Small intestine (tissue), 16 donors: ENCODE measurements at places on chromosomes 7 and 10. TPM values are rescaled to one million over a fixed set of nuclear protein-coding genes. Genes with fewer than 3 reads are reported as not detected.

The IQUB gene
- polyA plus RNA-seq = 0.19 TPM

The PRPS1L1 gene
- not detected for polyA plus RNA-seq

The CTTNBP2 gene
- 1.9 TPM for polyA plus RNA-seq

The SORBS1 gene
- polyA plus RNA-seq = 32.9 TPM

The ATOH7 gene
- polyA plus RNA-seq = 0.93 TPM

The ADCY1 gene
- polyA plus RNA-seq = 0.88 TPM

The CLRN3 gene
- polyA plus RNA-seq = 72.0 TPM

The SPDYE16 gene
- not detected for polyA plus RNA-seq

The NRG3 gene
- 0.72 TPM for polyA plus RNA-seq

The TACC2 gene
- polyA plus RNA-seq = 99.5 TPM

The PPP1R3A gene
- polyA plus RNA-seq = 0.01 TPM

The PLEKHS1 gene
- polyA plus RNA-seq = 40.5 TPM

The FGFR2 gene
- polyA plus RNA-seq = 1.1 TPM
